ENCODE measurements at places on chromosomes 12 and 14.
A peak's percentile ranks its signal among the peaks of the same experiment; 100 is the strongest.

- no peak for DNase-seq
Measured at GRCh38 chr12:109549613-109550270, 23.6 kb downstream of the MMAB start.

DNA sequence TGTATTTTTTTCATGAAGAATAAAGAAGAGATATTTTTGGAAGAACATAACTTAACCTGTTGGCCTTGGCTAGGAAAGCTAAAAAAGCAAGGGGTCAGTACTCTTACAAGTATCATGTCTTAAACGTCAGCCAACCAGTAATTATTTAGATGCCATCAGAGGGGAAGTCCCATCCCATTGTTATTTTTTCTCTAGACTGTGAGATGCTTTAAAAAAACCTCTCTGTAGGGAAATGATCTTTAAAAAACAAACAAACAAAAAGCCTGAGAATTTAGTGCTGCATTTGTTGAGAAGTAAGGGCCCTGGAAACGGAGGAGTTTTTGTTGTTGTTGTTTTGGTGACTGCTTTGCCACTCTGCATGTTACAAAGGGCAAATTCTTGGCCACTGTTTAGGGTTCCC lies 474.0 kb downstream of the ZFP36L1 start:
- DNase-seq, result no peak

GRCh38 chr12:47817272-47818006 lies 2.3 kb downstream of the HDAC7 start:
- peak; percentile 45 for DNase-seq

- DNase-seq, result peak; percentile 61
Measured at GRCh38 chr12:120249875-120250795, 15.4 kb downstream of the PXN start.

DNA sequence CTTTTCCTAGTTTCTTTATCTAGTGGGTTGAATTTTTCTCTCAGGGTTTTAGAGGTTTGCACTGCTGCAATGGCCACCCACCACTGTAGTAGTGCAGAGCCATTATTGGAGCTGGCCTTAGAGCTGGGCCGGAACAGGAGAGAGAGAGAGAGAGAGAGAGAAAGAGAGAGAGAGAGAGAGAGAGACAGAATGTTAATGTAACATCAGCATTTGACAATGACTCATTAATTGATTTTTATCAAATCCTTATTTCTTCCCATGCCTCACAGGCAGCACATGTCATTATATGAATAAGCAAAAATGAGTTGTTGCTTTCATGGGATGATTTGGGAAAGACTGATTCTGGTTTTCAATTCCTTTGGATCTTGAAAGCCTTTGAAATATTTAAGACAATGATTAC lies 76.3 kb upstream of the PPP4R3A start:
- DNase-seq, result no peak

DNA sequence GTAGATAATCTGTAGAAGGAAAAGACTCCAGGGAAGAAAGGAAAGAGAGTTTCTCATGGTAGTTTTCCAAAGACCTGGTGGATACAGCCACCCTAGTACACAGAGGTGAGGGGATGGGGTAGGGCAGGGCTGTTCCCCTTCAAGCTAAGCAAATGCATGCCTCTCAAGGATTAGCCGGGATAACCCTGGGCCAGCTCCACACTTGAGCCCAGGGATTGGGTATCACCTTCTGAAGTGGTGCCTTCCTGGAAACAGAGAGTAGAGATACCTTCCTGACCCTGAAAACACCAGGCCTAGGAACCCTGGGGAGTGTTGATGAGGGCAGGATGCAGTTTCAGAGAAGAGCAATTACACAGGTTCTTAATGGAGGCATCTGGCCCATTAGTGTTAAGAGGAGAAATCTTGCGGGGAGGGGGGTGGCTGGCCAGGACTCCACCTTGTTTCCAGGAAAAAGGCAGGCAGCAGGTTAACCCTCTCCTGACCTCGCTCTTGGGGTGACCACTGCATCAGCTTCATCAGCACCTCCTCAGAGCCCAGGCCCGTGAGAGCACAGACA lies 106.9 kb upstream of the TMEM233 start:
- DNase-seq, result no peak

GRCh38 chr12:122859303-122860039 lies 24.2 kb downstream of the HIP1R start:
- no peak for DNase-seq

DNA sequence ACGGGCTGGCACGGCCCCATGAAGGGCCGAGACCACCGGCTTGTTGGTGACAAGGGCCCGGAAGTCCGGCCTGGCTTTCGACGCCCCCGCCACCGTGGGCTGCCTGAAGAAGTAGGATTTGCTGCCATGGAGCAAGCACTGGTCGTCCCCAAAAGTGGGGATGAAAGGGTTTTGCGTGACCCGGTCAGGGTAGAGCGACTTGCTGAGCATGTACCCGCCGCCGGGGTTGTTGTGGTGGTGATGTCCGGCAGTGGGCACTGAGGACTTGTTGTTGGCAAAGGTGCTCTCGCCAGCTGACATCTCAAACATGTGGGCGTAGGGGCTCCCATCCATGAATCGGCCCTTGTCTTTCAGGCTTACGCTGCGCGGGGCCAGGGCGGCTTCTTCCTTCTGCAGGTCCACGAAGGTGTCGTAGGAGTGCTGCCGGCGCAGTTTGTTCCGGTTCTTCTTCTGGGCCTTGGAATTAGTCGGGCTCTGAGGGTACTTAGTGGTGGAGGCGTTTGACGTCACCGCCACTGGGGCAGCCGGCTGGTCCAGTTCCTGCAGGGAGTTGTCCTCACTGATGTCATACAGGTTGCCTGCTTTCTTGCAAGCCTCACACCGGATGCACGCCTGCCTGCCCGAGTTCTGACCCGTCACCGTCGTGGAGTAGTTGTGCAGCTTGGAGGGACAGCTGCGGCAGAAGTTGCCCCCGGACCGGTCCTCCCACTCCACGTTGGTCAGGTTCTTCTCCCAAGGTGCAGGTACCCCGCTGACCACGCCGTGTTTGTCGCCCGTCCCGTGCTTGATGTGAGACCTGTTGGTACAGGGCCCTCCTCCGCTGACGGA lies 366.6 kb downstream of the EMP1 start:
- DNase-seq, result no peak

DNA sequence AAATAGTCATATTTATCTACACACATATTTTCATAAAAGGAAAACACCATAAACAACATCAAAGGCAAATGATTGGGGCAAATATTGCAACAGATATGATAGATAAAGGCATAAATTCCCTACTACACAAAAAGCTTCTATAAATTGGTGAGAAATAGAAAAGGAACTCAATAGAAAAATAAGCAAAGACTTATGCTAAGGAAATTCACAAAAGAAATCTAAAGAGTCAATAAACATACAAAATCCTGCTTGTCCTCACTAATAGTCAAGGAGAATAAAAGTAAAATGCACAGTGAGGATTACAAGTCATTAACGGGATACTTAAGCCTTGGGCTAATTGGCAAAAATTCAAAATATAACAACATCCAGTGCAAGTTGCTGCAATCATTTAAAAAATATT lies 30.3 kb downstream of the CCDC59 start:
- DNase-seq, result no peak

Measured in hematopoietic multipotent progenitor cell treated with erythropoietin and hydrocortisone succinate and interleukin-3 and kit ligand, for 4 days (in vitro differentiated cells).